ENCODE measurements at places on chromosomes 2 and 18. TPM values are rescaled to one million over a fixed set of nuclear protein-coding genes. Genes with fewer than 3 reads are reported as not detected.

GRCh38 chr18:59352250-59352855 lies 6.7 kb downstream of the LMAN1 start:
- no peak for DNase-seq

- DNase-seq = no peak
Observed at GRCh38 chr2:190409616-190410015, 1.5 kb downstream of the MFSD6 start.

DNA sequence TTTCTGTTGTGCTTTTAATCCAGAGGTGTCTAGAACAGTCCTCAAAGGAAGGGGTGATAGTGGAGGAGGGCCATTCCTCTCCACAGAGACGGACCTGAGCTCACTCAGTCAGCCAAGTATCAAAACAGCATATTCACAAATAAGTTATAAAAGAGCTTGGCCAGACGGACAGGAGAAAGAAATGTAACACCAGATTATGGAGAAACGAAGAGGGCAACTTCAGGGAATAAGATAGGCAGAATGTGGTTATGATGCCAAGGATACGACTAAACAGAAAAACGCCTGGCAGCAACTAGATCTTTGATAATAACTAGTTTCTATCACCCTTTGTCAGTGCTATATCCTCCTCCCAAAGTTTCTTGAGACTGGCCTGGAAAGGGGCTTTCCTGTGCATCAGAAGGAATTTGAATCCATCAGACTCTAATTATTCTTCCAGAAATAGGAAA lies 42.5 kb downstream of the MAP4K3 start:
- no peak for DNase-seq

- no peak for DNase-seq
Observed at GRCh38 chr18:55302167-55302833, 285.7 kb downstream of the TCF4 start.

DNA sequence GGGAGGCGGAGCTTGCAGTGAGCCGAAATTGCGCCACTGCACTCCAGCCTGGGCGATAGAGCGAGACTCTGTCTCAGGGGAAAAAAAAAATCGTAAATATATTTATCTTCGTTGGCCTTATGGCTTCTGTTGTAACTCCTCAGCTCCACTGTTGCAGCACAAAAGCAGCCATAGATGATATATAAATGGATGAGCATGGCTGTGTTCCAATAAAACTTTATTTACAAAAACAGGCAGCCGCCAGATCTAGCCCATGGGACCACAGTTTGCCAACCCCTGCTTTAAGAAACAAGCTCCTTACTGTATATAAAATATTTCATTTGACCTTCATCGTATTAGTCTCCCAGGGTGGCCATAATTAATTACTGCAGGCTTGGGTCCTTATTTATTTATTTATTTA lies 20.1 kb downstream of the ST8SIA3 start:
- DNase-seq = no peak

The RSAD2 gene
- total RNA-seq = 8.0 TPM
